ENCODE measurements at places on chromosomes 13 and 19.

- DNase-seq: no peak
Observed at GRCh38 chr19:1618157-1619093, 13.2 kb upstream of the UQCR11 start.

DNA sequence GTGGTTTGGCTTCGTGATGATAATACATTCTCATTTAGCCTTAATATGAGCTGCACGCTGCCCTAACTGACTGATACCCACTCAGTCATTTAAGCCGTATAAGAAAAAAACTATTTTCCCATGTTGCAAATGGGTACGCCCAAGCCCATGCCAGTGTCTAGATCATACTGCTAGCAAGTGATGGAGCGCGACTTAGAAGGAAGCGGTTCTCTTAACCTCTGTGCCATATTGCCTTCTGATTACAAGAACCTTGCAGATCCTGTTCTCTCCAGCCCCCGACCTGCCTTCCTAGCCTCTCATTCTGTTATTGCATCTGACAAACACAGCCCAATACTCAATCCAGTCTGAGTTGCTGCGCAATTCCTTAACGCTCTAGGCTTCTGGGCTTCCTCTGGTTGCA, 603 bp downstream of the GPALPP1 start:
- DNase-seq: no peak

DNA sequence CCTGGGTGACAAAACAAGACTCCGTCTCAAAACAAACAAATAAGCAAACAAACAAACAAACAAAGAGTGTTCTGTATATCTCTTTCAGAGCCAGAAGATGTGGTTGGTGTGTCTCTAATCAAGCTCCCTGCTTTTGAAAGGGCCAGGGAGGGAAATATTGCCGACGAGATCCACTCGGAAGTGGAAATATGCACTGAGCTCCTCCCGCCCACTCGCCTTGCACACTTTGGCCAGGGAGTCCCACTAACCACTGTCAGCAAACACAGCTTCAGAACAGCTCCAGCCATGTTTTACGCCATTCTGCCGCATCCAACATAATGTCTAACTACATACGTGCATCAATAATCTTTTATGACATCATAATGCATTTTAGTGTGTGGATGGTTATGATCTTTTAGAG, 155.5 kb upstream of the VSTM2B start:
- DNase-seq: no peak

DNA sequence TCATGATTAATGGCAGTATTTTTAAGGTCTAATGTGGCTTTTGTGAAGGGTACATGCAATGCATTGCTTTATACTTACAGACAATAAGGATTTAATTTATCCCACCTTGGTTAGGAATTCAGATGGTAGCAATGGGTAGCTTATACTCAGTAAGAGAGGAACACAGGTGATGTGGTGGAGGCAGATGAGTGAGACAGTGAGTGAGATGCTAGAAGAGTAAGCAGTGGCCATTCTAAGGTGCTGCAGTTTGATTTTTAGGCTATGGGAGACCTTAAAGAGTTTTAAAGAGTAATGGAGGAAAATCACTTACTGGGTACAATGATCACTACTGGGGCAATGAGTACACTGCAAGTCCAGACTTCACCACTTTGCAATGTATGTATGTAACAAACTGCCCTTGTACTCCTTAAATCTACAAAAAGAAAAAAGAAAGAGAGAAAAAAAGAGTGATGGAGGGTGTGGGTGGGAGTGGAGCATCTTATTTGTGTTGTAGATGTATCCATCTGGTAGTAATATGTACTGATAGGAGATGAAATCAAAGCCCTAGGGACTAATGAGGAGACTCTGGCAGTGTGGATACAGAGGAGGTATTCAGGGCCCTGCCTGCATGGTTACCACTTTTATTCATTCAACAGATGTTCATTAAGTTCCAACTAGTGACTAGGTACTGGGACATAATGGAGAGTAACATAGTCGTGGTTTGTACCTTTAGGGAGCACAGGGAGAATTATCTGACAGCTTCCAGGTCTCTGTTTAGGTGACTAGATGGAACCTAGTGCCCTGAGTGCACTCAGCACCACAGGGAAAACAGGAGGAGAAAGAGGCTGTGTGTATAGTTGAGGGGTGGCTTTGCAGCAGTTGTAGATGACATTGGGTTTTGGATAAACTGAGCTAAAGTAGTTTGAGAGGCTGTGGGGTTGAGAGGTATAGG, 99.0 kb downstream of the GPC6 start:
- DNase-seq: no peak

GRCh38 chr13:24713022-24713421, 32.8 kb downstream of the ATP12A start:
- DNase-seq: no peak

GRCh38 chr19:11538232-11539036, at the start of gene CNN1:
Gene CNN1 (plus strand): TSS chr19:11538851. CDS start chr19:11538928, 77 bp downstream.
- no peak for DNase-seq

GRCh38 chr13:36848199-36848982, 29.4 kb downstream of the RFXAP start:
- DNase-seq: no peak

DNA sequence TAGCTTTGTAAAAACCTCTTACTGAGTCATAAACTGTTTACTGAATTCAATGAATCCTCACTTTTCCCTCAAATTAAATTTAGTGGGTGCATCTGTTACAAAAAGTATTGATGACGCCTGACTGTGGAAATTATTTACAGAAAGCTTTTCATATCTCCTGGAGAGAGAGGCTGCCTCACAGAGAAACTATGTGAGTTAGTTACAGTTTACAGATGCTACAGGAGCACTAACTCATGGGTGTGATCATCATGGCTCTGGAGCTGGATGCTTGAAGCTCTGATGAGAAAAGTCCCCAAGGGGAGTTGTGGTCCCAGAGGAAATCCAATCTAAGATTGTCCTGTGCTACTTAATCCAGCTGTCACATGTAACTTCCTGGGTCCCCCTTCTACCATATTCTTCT, 590.8 kb downstream of the LMO7 start:
- no peak for DNase-seq

- no peak for DNase-seq
Observed at GRCh38 chr13:33383724-33384577, 98.4 kb upstream of the STARD13 start.

GRCh38 chr13:104686484-104686883, 1620.3 kb upstream of the SLC10A2 start:
- DNase-seq: no peak

GRCh38 chr13:79211377-79211776, 194.7 kb downstream of the RBM26 start:
- DNase-seq: no peak

DNA sequence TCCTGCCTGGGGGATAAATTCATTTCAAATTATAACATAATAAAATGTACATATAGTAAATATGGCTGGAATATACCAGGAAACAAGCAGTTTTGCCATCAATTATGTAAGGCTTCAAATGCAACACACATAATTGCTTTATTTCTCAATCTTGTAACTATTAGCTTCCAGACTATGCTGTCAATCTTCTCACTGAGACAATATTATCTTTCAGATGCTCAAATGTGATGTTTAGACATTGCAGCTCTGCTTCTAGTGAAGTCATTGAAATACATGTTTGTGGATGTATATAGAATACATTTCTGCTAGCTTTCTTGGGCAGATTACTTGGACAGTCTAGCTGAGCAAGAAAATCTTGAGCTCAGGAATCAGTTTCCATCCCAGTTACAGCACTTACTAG, 454.4 kb downstream of the TDRD3 start:
- DNase-seq: no peak

DNA sequence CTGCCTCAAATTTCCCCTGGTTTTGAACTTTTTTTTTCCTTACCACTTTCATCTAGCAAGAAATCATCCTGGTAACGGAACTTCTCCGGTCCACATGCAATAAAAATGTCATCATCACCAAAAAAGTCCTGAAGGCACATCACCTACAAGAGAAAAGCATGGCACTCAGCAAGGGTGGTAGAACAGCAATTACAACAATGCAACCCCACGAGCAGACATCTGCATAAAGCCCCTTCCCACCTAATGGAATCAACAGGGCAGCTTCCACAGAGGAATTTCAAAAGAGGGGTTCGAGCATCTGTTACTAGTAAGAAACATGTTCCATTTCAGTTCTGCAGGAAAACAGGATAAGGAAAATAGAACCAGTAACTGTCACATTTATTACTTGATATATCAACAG, 183.9 kb downstream of the DCLK1 start:
- no peak for DNase-seq

DNA sequence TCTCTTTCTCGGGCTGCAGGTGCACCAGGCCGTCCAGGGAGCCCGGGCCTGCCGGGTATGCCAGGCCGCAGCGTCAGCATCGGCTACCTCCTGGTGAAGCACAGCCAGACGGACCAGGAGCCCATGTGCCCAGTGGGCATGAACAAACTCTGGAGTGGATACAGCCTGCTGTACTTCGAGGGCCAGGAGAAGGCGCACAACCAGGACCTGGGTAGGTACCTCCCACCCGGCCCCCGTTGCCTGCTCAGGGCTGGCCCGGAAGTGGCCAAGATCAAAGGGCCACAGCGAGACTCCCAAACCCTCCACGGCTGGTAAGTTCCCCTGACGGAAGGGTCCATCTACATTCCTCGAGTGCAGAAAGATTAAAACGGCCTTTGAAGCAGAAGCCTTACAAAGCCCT, 55.1 kb downstream of the RAB20 start:
- no peak for DNase-seq

DNA sequence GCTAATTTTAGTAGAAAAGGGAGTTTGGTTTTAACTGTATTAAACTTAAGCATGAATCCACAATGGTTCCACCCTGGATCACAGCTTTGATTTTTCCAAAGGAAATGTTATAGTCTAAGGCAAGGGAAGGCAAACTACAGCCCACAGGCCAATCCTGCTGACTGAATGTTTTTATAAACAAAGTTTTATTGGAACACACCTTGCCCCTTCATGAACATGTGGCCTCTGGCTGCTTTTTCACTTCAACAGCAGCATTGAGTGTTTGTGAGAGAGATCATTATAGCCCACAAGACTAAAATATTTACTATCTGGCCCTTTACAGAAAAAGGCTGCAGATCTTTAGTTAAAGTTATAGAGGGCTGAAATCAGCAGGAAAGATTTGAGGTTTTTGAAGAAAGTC, 198.7 kb downstream of the IRS2 start:
- DNase-seq: no peak

- no peak for DNase-seq
Observed at GRCh38 chr13:98301721-98302120, 124.7 kb upstream of the RNF113B start.
